Pericardium fibroblast (primary cell): ENCODE measurements at places on chromosomes 6 and 20. TPM values are rescaled to one million over a fixed set of nuclear protein-coding genes. Genes with fewer than 3 reads are reported as not detected.

RIPPLY2 gene
- not detected in 2 replicates for total RNA-seq

DPPA5 gene
- total RNA-seq: not detected in 2 replicates

SRSF12 gene
- 0.51 and 0.58 TPM in 2 replicates for total RNA-seq

RIPOR2 gene
- 4.0 and 35.2 TPM in 2 replicates for total RNA-seq

TUBB2B gene
- total RNA-seq: 2.4 and 3.5 TPM in 2 replicates

GTSF1L gene
- total RNA-seq: not detected in 2 replicates

SLC16A10 gene
- not detected in 2 replicates for total RNA-seq

TRIM40 gene
- not detected in 2 replicates for total RNA-seq

SOX18 gene
- 0.58 and 0.77 TPM in 2 replicates for total RNA-seq

PLCB4 gene
- 0.23 and 0.26 TPM in 2 replicates for total RNA-seq

BMP2 gene
- 0.35 and 1.2 TPM in 2 replicates for total RNA-seq

SFTA2 gene
- total RNA-seq: not detected in 2 replicates

HLA-DOA gene
- total RNA-seq: not detected in 2 replicates

LRRN4 gene
- 1.0 and 12.4 TPM in 2 replicates for total RNA-seq

CRISP2 gene
- not detected in 2 replicates for total RNA-seq

SLC17A9 gene
- 2.0 and 5.0 TPM in 2 replicates for total RNA-seq

CCN5 gene
- 2.1 and 16.2 TPM in 2 replicates for total RNA-seq

SLC25A27 gene
- 2.0 and 2.2 TPM in 2 replicates for total RNA-seq

TMEM74B gene
- total RNA-seq: not detected in 2 replicates

TM9SF4 gene
- total RNA-seq: 30.5 and 36.3 TPM in 2 replicates

IL17A gene
- total RNA-seq: not detected in 2 replicates

C20orf144 gene
- 0.09 TPM in 1 of 2 replicates, not detected in the other for total RNA-seq

C6orf15 gene
- not detected in 2 replicates for total RNA-seq

BPIFB4 gene
- under 0.01 TPM in 1 of 2 replicates, not detected in the other for total RNA-seq

LAMA4 gene
- total RNA-seq: 170 and 281 TPM in 2 replicates

GJA10 gene
- not detected in 2 replicates for total RNA-seq

ASIP gene
- not detected in 2 replicates for total RNA-seq

ULBP3 gene
- 6.9 and 7.1 TPM in 2 replicates for total RNA-seq

IPCEF1 gene
- total RNA-seq: 0.58 TPM in 1 of 2 replicates, not detected in the other

AGPAT4 gene
- total RNA-seq: 3.9 and 4.5 TPM in 2 replicates
